ENCODE measurements at places on chromosomes 6 and 20. TPM values are rescaled to one million over a fixed set of nuclear protein-coding genes. Genes with fewer than 3 reads are reported as not detected.

The CDSN gene
- polyA plus RNA-seq, result not detected

The PPP1R14C gene
- polyA plus RNA-seq, result not detected

The PAX1 gene
- polyA plus RNA-seq, result not detected

The EFCAB8 gene
- not detected for polyA plus RNA-seq

The COQ3 gene
- polyA plus RNA-seq, result 8.5 TPM

The XKR7 gene
- not detected for polyA plus RNA-seq

The TTK gene
- 5.1 TPM for polyA plus RNA-seq

The WFDC2 gene
- not detected for polyA plus RNA-seq

The TSBP1 gene
- not detected for polyA plus RNA-seq

The TP53RK gene
- 13.3 TPM for polyA plus RNA-seq

The BPIFB1 gene
- polyA plus RNA-seq, result not detected

The PPP1R3G gene
- 0.11 TPM for polyA plus RNA-seq

The NCR2 gene
- not detected for polyA plus RNA-seq

The TNXB gene
- 0.35 TPM for polyA plus RNA-seq

The FAXC gene
- 8.4 TPM for polyA plus RNA-seq

The MYMX gene
- not detected for polyA plus RNA-seq

The ORC3 gene
- 27.3 TPM for polyA plus RNA-seq

The LY6G6F gene
- not detected for polyA plus RNA-seq

Measured in AG04450 (cell line).